ENCODE measurements at places on chromosomes 11 and 22.

- DNase-seq, result no peak
These were observed 81.1 kb downstream of the LRRC32 start for GRCh38 chr11:76589477-76589876.

DNA sequence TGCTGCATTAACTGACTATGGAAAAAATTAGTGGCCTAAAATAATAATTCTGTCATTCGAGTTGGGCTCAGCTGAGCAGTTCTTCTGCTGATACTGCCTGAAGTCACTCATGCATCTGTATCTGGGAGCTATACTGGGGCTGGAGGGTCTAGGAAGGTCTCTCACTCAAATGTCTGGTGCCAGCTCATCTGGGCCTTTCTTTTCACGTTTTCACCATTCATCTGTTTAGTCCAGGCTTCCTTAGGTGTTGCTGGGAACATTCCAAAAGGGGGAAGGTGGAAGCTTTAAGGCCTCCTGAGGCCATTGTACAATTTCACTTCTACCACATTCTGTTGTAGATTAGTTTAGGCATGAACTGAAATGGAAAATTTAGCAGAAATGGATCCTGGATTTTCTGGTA, 28.0 kb downstream of the YAP1 start:
- DNase-seq, result no peak

- DNase-seq, result peak; percentile 86
These were observed 81.5 kb upstream of the PPARA start for GRCh38 chr22:46068593-46069491.

DNA sequence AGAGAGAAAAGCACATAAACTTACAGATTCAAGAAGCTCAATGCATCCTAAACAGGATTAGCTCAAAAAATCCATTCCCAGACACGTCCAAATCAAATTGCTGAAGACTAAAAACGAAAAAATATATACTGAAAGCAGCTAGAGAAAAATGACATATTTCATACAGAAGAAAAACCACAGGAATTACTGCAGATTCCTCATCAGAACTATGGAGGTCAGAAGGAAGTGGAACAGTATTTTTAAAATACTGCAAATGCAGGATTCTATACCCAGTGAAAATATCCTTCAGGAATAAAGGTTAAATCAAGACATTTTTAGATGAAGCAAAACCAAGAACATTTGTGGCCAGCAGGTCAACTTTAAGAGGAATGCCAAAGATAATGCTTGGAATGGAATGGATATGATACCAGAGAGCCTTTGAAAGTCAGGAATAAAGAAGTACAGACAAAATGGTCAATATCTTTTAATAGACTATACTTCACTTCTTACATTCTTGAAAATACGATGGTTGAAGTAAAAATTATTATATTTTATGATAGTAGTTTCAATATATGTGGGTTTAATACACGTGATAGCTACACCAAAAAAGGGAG, 352.9 kb downstream of the CTTN start:
- DNase-seq, result no peak
